ENCODE measurements at places on chromosomes 7 and 10. TPM values are rescaled to one million over a fixed set of nuclear protein-coding genes. Genes with fewer than 3 reads are reported as not detected.

TMEM168 gene
- total RNA-seq = 10.9 TPM

- H3K4me1 ChIP-seq = no peaks in the 10 kb centered on the region
- H3K27ac ChIP-seq = no peak overlapping the region
- no peak for DNase-seq
- H3K27me3 ChIP-seq = no peaks in the 10 kb centered on the region
- no peak overlapping the region for H3K4me3 ChIP-seq
Observed at GRCh38 chr10:59578741-59579140, 130.9 kb downstream of the SLC16A9 start.

- peaks cover 30% of the 10 kb centered on the region for H3K27me3 ChIP-seq
- H3K27ac ChIP-seq = no peak overlapping the region
- peak overlapping the region; percentile 69 for H3K4me3 ChIP-seq
Observed at GRCh38 chr7:20331910-20332813, 1.5 kb downstream of the ITGB8 start.

DNA sequence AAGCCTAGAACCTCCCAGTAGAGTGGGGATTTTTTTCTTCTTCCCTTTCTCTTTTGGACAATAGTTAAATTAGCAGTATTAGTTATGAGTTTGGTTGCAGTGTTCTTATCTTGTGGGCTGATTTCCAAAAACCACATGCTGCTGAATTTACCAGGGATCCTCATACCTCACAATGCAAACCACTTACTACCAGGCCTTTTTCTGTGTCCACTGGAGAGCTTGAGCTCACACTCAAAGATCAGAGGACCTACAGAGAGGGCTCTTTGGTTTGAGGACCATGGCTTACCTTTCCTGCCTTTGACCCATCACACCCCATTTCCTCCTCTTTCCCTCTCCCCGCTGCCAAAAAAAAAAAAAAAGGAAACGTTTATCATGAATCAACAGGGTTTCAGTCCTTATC is 5.4 kb downstream of the OPN1SW start:
- H3K27me3 ChIP-seq = no peaks in the 10 kb centered on the region
- no peak for DNase-seq
- H3K36me3 ChIP-seq = no peaks in the 10 kb centered on the region
- peaks cover 21% of the 10 kb centered on the region for H3K4me1 ChIP-seq

GRCh38 chr7:69703099-69703498 is 104.8 kb downstream of the AUTS2 start:
- no peak overlapping the region for H3K27ac ChIP-seq
- H3K36me3 ChIP-seq = no peaks in the 10 kb centered on the region
- no peak overlapping the region for H3K4me3 ChIP-seq
- peaks cover 8% of the 10 kb centered on the region for H3K4me1 ChIP-seq
- H3K27me3 ChIP-seq = no peaks in the 10 kb centered on the region

SNX10 gene
- total RNA-seq = 1.3 TPM
